NCI-H526 (cell line): ENCODE measurements at places on chromosomes 11 and 22.

DNA sequence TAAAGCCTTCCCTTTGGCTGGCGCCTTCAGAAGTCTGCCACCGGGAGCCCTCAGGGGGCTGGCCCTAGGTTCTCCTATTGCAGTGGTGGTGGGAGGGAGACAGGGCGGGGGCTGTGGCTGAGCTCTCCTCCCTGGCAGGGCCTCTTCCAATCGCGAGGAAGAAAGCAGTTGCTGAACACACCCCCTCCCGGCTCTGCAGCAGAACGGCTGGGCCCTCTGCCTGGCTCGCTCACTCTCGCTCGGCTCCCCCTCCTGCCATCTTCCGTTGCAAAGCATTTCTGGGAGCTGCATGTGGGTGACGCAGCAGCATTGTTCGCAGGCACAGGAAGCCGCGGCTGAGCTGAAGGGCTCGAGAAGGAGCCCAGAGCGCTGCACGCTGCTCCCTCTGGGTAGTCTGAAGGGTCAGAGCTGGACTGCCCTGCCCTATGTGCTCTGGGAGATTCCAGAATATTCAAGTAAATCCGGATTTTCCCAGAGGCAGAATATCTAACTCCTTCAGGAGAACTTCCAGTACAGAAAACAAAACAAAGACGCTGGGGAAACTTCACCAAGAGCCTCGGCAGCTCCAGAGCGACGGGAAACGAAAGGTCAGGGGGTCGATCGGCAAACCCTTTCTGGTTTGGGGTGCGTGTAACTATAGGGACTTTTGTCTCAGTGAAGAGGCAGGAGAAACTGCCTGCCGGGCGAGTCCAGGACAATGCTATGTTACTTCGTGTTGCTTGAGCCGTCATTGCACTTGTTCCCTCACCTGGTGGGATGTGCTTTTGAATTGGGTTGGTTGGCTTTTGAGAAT, 26.3 kb upstream of the GRK2 start:
- DNase-seq = peak; percentile 98

GRCh38 chr22:47259990-47260389, 497.5 kb downstream of the TBC1D22A start:
- DNase-seq = no peak

DNA sequence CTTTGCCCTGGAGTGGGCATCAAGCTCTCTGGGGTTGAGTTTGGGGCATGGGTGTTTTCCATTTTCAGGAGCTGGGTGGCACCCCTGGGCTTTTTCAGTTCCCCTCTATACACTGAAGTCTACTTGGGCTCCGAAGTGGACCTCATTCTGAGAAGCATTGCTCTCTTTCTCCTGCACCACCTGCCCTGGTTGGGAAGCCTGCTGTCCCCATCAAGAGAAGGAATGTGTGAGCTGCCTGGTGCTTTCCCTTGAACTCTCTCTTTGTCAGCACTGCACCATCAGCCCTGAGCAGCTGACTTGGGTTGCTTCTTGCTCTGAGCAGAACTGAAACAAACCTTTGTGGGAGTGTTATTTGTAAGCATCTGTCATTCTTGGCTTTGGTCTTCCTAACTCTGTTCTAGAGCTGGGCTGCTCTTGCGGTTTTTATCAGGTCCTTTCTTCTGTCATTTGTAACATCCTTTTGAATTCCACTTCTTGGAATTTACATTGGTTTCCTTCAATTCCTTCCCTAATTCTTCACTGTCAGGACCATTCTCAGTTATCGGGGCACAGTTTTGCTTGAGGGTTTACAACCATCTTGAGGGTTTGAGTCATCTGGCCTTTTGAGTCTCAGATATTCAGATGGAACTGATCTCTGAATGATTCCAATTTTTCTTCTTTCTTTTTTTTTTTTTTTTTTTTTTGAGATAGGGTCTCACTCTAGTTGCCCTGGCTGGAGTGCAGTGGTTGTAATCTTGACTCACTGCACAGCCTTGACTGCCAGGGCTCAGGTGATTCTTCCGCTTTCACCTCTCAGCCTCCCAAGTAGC, 20.5 kb downstream of the UBE2L3 start:
- no peak for DNase-seq

DNA sequence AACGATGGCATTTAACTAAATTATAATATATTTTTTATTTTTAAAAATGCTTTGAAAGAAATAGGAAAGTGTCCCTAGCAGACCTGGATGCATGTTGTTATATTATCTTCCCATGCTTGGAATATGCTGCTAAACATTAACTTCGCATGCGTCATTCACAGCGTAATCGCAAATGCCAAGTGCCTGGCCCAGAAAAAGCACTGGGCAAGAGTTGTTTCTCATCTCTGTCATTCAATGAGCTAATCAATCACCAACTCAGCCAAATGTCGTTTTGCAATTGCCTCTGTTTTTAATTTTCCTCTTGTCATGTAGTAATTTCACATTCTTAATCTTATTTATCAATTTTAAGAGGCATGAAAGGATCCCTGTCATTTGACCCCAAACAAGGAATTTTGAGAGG, 1421.9 kb downstream of the BRD1 start:
- DNase-seq = no peak

DNA sequence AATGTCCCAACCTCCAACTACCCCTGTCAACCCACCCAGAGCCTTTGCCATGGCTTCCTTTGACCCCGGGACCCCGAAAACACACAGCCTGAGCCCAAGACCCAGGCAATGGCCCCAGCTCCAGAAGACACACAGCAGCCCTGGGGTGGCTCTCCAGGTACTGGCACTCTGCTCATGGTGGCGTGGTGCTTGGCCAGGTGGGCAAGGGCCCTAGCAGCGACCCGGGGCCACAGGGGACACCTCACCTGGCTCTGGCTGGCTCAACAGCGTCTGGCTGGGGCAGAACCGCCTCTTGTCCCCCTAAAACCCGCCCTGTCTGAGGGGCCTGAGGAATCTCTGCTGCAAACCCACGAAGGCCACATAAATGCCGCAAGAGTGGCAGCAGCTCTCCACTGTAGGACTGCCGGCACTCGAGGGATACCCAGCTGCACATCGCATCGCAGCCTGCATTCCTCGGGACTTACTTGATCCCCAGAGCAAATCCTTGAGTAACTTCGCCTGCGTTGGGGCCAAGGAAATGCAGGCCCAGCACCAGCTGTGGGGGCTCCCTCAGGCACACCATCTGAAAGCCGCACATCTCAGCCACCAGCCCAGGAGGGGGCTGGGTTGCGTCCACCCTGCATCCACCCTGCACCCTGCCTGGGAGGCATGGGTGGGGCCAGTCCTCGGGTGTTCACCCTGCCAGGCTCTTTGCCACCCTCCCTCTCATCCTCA, 23.1 kb upstream of the GNB1L start:
- DNase-seq = no peak

- no peak for DNase-seq
Measured at GRCh38 chr11:91860661-91861060, 364.0 kb upstream of the FAT3 start.

- DNase-seq = no peak
Measured at GRCh38 chr11:131422496-131422895, 52.1 kb downstream of the NTM start.

- no peak for DNase-seq
Measured at GRCh38 chr22:31247726-31248125, 35.6 kb downstream of the LIMK2 start.

DNA sequence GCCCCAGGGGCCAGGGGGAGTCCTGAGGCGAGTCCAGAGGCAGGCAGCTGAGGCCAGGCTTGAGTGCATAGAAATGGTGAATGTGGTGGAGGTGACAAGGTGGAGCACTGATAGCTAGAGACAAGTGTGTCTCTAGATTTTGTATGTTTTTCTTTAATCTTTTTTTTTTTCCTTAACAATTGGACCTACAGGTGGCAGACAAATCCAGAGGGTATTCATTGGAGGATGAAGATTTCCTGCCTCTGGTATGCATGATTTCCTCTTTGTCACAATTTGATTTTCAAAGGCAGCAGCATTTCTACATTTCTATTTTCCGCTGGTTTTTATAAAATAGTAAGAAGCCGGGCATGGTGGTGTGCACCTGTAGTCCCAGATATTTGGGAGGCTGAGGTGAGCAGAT, 47.7 kb upstream of the DKK3 start:
- no peak for DNase-seq

DNA sequence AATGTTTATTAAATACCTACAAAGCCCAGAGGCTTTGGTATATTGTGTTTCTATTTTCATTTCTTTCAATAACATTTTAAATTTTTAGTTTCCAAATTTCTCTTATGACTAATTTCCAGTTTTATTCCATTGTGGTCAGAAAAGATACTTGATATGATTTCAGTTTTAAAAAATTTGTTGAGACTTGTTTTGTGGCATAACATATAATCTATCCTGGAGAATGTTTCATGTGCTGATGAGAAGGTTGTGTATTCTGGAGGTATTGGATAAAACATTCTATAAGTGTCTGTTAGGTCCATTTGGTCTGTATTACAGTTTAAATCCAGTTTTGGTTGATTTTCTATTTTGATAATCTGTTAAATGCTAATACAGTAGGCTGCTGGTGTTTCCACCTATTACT, 9.8 kb upstream of the RAG1 start:
- DNase-seq = no peak

DNA sequence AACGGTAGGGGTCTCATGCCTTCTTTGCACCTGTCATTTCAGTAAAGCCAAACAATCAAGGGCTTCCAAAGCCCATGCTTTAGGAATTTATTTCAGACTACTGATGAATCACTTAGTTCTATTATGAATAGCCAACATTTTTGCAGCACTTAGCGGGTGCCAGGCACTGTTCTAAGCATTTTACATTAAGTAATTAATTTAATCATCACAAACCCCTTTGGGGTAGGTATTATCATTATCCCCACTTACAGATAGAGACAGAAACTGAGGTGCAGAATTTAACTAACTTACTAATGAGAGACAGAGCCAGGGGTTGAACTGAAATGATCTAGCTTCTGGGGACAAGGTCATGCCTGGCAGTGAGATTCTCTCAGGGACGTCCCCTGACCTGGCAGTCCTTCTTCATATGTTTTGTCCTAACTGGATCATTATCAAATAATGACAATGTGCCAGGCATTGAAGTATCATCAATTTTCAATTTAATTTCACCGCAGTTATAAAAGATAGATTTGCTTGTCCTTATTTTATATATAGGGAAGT, 31.7 kb upstream of the NAV2 start:
- no peak for DNase-seq

- no peak for DNase-seq
Measured at GRCh38 chr22:45154383-45154782, 9.3 kb upstream of the NUP50 start.

- DNase-seq = peak; percentile 69
Measured at GRCh38 chr22:26461188-26461810, 22.3 kb downstream of the HPS4 start.

GRCh38 chr11:78806214-78807004, 231.7 kb upstream of the NARS2 start:
- DNase-seq = no peak

- DNase-seq = no peak
Measured at GRCh38 chr11:98766903-98767302, 253.8 kb upstream of the CNTN5 start.

DNA sequence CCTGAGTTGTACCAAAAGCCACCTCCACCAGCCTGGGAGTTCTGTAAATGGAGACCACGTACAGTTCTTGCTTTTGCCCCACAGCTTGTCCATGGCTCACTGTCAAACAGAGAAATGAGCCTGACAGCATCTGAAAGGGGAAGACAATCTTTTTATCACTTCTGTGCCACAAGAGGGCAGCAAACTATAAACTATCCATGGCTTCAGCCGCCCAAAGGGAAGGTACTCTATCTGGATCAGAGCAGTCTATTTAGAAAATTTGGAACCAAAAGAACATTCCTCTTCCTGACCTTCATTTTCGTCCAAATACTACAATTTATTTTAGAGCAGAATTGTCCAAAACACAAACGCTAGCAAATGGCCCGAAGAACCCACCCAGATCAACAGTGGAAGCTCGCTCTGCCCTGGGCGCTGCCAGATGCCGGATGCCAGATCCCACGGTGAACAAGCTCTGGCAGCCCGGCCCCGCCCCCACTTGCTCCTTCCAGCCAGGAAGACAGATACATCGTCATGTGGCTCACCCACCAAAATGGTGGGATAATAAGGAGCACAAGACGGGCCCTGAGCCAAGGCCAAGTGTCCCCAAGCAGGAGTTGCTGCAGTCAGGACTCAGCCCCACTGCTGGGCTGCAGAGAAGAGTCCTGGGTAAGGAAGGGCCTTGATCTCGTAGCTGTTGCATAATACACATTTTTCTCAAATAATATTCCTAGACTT, 23.9 kb upstream of the SCGB1A1 start:
- peak; percentile 88 for DNase-seq

DNA sequence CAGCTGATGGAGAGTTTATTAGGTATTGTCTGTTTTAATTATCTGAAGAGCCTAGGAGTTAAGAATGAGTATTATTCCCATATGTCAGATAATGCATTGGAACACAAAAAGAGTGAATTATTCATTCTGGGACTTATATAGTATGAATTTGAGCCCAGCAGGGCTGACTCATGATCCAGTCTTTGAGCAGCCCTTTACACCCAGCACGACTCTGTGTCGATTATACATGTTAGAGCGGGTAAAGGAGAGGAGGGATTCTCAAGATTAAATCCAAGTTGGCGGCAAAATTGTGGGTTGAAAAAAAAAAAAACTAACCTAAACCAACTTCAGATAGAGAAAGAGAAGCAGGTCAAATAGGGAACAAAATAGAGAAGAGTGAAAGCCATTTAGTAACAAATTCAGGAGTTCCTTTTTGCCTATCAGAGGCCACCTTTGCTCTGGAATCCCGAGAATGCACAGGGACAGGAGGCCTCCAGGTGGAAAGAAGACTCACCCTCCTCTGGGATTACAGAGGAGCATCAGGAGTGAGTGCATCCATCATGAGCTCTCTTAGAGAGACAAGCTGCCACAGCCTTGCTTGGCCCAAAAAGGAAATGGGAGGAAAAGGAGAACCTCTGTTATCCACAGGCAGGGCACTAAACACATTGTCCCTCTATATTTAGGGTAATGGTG, 3.1 kb downstream of the MRGPRX1 start:
- no peak for DNase-seq

DNA sequence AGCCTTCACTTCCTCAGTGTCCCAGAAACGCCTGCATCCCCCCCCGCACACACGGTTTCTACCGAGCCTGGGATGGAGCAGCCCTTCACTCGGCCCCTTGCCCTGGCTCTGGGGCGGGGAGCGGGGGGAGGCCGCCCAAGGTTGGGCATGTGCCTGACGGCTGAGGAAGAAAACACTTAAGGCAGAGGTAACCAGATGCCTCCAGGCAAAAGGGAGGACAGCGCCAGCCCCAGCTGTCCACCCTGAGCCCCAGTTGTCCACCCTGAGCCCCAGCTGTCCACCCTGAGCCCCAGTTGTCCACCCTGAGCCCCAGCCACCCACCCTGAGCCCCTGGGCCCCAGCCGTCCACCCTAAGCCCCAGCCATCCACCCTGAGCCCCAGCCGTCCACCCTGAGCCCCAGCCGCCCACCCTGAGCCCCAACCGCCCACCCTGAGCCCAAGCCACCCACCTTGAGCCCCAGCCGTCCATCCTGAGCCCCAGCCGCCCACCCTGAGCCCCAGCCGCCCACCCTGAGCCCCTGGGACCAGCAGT, 3.8 kb upstream of the TTLL8 start:
- no peak for DNase-seq

DNA sequence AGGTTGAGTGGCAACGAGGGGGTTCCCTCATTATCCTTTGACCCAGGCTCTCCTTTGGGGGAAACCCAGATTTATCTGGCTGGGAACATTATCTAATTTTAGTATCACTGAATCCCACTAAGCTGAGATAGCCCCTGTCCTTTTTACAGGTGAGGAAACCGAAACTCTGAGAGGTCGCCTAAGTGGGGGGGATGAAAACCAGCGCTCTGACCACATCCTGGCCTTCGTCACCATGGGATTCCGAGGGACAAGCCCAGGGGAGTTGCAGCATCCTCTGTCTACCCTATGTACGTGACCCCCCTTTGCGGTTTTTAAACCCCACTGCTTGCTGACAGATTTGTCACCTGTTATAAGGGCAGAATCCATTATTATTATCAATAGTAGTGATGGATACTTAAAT, 61.0 kb downstream of the ISX start:
- DNase-seq = no peak

- DNase-seq = no peak
Measured at GRCh38 chr11:15937601-15938120, 418.7 kb downstream of the SOX6 start.
